Adipocyte (in vitro differentiated cells): ENCODE measurements at places on chromosomes 12 and 14.

- DNase-seq = no peak
These were observed 76.3 kb downstream of the ESR2 start for GRCh38 chr14:64217834-64218233.

DNA sequence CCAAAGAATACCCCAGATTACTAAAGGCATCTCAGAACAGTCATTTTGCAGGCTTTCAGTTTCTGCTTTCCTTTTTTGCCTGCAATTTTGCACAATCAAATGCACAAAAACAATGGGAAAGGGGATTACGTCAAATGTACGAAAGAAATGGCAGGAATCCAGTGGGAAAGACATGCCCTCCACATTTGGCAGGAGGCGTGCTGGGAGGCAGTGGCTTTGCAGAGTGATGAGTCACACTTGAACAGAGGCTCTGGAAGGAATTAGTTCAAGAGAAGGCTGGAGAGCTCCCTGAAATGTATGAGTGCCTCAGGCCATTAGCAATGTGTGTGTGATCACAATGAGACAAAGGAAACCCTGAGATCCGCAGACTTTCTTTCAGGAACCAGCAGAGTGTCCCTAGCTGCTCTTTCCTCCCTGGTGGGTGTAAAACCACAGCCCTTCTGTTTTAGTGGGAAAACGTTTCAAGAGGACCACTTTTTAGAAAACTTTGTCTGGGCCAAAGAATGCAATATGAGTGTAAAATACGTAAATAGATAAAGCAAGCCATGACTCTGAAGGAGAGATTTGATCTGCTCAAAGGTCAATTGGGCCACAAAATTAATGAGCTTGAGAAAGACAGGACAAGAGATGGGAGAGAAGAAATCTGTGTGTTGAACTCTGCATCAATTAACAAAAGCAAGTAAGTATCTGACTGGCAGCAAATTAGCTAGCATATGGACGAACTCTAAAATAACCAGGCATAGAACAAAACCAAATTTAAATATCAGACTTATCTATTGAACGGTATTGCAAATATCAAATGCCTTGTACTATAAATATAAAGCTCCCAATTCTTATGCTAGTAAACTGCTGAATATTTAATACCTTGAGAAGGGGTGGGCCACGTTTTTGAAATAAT is 155.4 kb upstream of the PDE3A start:
- peak; percentile 99 for DNase-seq

DNA sequence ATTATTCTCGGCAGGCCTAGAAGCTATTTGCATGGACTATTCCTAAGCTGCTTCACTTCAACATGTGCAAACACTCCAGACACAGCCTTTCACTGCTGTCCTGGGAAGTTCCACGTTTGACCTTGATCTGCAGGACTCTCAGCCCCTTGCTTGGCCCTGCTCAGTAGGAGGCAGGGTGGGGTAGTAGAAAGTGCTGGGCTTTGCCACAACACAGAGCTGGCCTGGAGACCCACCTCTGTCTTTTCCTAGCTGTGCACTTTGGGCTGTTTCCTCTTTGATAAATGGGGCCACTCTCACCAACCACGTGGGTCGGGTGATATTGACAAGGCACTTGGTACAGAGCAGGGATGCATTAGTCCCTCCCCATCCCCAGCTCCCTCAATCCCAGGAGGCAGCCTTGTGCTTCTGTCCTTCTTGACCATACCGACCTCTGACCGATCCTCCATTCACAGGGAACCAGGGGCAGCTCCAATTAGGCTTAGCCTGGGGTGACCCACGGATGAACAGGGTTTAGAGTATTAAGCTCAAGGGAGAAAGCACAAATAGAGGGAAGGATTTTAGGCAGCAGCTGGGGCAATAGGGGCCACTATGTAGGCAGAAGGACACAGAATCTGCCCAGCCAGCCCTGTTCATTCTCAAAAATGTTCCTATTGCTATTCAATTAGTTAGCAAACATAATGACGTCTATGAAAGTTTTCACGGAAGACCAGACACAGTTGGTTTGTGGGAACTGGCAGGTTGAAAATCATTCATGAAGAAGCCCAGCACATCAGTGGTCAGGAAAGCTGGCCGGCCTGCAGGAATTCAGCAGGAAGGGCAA is 63.3 kb downstream of the SYNE3 start:
- DNase-seq = no peak

DNA sequence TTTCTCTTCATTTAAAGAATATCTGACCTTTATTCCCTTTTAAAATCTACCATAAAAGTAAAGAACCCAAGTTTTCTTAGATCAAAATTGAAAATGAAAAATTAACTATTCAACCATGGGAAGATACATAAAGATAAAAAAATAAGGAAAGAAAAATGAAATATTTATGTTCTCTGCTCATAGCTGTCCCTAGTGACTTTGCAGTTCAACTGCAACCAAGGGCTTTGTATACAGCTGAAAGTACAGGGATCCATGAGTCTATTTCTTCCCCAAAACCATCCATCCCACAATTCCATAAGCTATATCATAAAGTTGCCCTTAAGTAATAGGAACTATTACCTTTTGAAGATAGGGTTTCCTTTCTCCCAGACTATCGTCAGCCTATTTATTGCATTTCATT is 113.1 kb downstream of the ITPR2 start:
- DNase-seq = peak; percentile 31

GRCh38 chr12:89750389-89751351 is 42.0 kb upstream of the ATP2B1 start:
- peak; percentile 82 for DNase-seq
